ENCODE measurements at places on chromosomes 1 and 21.

DNA sequence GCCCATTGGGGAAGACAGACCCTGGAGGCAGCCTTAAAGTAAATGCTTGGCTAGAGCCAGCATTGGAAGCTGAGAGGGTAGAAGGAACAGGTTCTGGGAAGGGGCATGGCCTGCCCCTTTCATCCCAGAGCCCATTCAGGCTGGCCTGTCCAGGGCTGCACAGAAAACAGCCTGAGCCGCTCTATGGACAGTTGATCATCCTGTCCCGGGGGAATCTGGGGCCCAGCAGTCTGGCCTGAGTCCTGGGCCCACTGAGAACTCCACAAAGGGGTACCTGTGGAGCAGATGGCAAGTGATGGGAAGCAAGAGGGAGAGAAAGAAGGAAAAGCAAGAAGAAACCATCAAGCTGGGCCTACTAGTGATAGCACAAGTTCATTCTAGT lies 13.2 kb downstream of the TMEM81 start:
- DNase-seq: no peak

GRCh38 chr21:27225151-27225550 lies 258.3 kb upstream of the ADAMTS5 start:
- DNase-seq: no peak

DNA sequence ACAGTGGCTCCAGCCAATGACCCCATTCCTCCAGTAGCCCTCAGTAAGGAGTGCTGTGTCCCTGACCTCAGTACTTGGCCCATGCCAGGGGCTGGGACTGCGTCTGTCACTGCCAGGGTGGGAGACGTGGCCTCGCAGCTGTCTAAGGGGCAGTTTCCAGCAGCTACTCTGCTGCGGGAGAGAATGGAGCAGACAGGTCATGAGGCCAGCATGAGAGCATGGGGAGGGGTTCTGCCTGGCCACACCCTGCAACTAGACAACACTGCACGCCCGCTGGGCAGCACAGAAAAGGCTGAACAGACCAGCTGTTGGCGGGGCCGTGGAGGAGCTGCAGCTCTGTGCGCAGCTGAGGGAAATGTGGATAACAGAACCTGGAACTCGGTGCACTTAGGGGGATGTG lies 91.6 kb upstream of the COL6A1 start:
- DNase-seq: no peak

DNA sequence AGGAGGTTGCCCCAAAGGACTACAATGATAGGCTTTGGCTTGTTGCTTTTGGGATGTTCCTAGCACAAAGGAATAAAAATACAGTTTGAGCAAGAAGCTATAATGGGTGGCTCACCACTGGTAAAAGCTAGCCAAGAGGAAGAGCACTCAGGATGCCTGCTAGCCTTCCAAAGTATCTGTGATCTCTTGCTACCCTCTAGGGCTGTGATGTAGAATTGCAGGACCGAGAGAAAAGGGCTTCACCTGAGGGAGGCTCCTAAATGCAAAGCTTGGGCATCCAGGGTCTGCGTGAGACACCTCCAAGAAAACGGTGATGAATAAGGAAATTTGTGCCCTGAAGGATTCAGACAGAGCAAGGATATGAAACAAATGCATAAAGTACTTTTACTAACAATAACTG lies 17.7 kb downstream of the IVL start:
- peak; percentile 26 for DNase-seq

DNA sequence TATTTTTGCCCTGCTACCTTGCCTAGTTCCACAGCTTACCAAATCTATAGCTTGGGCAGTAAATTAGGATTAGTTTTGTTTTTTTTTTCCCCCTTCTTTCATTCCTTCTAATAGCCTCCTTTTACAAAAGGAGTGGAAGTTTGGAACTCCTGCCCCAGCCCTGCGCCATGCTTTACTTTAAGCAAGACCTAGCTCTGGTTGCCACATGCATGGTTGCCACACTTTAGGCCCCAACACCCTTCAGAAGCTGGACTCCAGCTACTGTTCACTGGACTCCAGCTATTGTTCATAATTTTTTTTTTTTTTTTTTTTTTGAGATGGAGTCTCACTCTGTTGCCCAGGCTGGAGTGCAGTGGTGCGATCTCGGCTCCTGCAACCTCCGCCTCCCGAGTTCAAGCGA lies 115.8 kb downstream of the NR5A2 start:
- DNase-seq: no peak

DNA sequence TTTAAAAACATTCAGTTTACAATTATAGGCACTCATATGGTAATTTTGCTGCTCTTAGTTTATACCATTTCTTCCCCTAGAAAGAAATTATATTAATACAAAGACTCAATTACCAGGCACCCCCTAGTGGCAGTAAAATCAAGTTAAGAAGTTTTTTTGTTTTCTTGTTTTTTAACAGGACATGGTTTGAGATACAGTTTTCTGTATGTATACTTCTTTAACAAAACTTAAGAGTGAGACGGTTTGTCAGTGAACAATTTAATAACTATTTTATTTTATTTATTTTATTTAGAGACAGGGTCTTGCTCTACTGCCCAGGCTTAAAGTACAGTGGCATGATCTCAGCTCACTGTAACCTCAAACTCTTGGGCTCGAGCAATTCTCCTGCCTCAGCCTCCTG lies 224.6 kb downstream of the FAF1 start:
- DNase-seq: no peak

DNA sequence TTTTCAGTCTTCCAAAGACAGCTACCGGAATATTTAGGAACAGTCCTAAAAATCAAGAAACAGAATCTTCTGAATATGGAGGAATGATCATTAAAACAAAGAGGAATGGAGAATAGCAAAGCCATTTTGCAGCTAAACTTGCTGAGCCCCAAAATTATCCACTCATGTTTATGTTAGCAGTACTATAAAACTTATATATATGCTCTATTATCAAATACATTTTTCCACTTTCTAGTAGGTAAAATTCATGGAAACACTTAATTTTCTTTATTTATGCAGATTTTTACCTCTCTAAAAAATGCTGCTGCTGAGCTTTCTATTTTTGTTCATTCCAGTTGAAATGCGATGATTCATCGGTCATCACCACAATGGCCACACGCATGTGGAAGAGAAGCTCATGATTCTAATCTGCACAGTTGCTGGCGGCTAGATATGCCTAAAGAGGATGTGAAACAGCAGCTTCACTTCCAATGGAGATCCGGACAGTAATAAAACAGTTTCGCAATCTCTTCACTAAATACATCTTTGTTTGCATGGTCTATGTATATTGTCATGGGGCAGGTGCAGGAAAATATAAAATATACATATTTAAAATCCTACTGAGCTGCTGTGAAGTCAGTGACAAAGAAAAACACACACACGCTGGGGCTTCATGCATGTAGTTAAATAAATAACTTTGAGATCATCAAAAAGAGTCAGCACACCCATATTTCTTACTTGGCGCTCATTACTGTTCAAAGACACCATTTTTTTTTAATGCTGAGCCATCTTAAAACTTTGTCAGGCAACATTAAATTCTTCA lies 292.2 kb downstream of the SMYD3 start:
- peak; percentile 18 for DNase-seq

DNA sequence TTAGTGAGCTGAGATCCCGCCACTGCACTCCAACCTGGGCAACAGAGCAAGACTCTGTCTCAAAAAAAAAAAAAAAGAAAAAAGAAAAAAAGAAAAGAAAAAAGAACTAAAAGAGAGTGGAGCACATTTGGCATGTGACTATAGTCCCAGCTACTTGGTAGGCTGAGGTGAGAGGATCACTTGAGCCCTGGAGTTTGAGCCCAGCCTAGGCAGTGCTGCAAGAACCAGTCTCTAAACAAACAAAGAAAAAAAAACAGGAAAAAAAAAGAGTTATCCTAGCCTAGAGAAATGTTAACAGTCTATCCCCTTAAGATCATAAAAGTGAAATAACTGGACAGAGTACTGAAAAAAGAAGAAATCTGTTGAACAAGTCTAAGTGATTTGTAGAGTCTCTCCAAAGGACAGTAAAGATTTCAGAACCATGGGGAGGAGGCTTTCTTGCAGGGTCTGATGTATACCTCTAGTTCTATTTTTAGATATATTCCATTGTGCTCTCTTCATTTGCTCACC lies 4.5 kb upstream of the PRDX1 start:
- no peak for DNase-seq

DNA sequence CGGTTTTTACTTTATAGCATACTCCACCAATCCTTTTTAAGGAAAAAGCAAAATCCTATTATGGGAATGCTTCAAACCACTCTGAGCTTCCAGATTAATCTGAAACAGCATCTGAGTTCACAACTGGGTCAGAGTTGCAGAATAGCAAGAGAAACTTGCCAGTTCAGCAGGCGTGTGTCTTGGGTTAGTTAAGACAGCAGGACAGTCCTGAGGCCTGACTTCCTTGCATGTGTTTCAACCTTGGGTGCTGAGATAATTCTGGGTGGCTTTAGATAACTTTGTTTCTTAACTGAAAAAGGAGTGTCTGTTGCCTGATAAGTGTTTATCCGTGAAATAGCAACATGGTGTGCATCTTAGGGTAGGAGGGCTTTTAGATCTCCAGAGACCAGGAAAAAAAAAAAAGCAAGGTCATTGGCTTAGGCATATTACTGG lies 169.2 kb downstream of the DHRS3 start:
- no peak for DNase-seq

DNA sequence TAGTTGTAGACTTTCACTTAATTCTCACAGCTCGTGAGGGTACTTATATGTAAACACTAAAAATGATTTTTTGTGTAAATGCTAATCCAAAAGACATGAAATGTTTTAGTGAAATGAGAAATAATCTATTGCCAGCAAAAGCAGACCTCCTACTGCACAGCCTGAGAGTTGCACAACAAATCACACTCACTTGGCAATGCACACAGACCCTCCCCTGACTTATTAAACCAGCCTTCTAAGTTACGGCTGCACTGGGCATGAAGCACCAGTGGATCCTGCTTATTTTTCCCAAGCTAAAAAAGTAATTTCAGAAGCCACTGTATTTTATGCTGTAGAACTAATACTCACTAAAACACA lies 10.3 kb downstream of the ERRFI1 start:
- no peak for DNase-seq

- DNase-seq: no peak
These were observed 4.9 kb downstream of the NHLH1 start for GRCh38 chr1:160371756-160372155.

GRCh38 chr1:99180343-99180808 lies 83.9 kb upstream of the PLPPR4 start:
- peak; percentile 77 for DNase-seq

GRCh38 chr1:57882934-57883641 lies 459.2 kb upstream of the DAB1 start:
- DNase-seq: no peak

DNA sequence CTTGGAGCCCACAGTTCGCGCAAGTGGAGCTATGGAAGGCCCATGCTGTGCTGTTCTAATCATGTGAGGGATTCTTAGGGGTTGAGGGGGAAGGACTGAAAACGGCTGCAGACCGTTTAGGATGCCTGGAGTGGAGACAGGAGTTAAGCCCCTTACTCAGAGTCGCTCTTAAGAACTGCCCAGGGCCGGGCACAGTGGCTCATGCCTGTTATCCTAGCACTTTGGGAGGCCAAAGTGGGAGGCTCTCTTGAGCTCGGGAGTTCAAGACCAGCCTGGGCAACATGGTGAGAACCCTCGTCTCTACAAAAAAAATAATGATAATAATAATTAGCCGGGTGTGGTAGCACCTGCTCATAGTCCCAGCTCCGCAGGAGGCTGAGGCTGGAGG lies 1.1 kb downstream of the ZNF672 start:
- no peak for DNase-seq

DNA sequence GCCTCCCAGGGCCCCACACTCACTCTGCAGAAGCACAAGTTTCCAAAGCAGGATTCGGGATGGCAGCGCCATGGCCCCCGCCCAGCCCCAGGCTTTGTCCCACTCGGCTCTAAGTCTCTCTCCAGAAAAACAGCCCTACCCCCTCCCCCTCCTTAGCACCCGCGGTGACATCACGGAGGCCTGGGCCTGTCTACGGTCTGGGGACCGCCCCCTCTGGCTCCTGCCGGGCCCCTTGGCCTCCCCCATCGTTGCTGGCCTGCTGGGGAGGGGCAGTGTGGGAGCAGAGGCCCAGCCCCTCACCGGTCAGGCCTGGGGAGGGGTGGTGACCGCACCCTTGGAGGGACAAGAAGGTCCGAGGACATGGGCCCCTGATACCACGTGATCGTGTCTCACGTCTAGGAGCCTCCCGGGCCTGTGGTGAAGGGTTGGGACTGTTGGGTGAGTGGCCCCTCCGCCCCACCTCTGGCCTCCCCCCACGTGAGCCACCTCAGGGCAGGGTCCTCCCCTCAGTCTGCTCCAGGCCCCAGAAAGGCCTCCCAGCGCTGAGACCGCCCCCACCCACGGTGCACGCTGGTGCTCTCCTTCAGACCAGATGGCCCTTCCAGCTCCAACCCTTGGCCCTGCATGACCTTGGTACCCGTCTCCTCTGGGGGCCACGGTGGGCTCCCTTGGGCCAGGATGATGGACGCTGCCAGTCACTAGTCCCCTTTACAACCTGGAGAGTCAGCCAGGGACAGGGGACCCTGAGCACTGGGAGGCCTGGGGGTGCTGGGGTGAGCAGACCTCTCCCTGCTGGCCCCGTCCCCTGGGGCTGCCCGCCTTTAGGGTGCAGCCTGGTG lies at the start of gene MXRA8:
Gene MXRA8 (minus strand): TSS at position 123 of the 839 bp plus-strand sequence. CDS start 51 bp downstream, at position 72.
- no peak for DNase-seq

GRCh38 chr1:145771056-145771455 lies 51.8 kb downstream of the CD160 start:
- no peak for DNase-seq

GRCh38 chr1:24903011-24903461 lies 27.0 kb downstream of the RUNX3 start:
- DNase-seq: no peak

- no peak for DNase-seq
These were observed 29.6 kb downstream of the UBE2G2 start for GRCh38 chr21:44771896-44772525.

DNA sequence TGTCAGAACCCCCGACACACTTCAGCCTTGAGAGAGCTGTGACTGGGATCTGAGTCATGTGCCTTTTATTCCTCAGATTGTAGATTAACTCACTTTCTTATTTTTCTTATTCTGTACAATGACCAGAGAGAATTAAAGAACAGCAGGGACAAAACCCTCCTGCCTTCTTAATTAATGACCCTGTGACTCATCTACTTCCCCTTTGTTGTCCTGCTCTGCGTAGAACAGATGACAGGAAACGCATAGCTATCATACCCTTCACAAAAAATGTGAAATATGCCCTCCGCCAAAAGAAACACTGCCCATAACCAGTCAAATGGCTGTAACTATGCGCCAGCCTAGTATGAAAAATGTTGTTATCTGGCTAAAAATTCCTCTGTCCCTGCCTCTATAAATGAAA lies 9.1 kb upstream of the PADI2 start:
- DNase-seq: no peak

DNA sequence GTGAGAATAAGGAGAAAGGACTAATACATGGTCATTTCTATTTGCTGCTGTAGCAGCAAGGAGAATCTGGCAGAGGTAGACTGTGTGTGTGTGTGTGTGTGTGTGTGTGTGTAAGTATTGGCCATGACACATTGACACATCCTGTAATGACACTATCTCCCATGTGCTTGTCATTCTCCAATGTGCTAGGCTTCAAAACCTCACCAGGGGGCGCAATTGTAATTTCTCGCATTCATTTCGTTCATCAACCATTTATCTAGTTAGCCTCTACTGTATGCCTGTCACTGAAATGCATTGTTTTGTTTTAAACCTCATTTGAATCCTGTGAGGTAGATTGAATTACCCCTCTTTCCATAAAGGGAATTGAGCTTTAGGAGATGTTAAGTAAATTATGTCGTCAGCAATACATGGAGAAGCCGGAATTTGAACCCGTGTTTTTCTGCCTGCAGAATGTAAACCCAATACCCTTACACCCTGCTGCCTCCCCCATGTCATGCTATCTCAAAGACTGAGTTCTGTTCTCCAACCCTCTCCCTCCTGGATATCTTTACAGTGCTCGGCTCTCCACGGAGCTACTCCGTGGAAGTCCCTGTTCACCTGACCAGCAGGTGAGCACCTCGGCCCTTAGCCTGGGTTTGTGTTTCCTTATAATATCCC lies 100.8 kb downstream of the UCK2 start:
- DNase-seq: peak; percentile 72

Measured in activated CD4-positive, alpha-beta T cell treated with anti-CD3 and anti-CD28 coated beads, Interleukin-2, amount 50 U/mL, for 16 hours (primary cell).